NCI-H446 (cell line): ENCODE measurements at places on chromosomes 1 and 21.
A peak's percentile ranks its signal among the peaks of the same experiment; 100 is the strongest.

GRCh38 chr1:184163674-184164465 lies 112.3 kb downstream of the TSEN15 start:
- peak; percentile 72 for DNase-seq

DNA sequence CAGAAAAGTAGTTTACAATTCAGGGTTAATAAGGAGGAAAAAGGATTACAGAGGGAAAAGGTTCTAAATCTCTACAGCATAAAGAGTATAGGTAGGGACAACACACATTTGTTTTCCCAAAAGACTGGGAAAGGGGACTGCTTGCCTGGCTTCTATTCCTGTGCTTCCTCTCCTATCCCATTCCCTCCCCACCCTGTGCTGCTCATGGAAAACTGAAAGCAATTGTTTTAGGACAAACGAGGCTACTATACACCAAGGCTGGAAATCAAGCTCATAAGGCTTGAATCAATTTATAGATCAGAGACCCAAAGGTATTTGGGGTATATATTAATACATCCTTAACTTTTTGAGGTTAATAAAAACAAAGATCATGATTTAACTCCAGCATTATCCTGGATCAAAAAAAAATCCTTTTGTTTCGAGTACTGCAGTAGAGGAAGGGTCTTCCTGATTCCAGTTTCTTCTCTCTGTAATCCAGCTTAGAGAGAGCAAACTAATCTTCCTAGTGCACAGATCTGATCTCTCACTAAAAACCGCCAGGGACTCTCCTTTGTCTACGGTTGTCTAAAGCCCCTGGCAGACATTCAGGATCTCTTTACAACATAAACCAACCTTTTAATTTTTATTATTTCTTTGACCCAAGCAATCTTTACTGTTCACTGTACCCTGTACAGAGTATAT lies 37.4 kb upstream of the A3GALT2 start:
- no peak for DNase-seq

GRCh38 chr1:71634159-71634558 lies 553.3 kb upstream of the ZRANB2 start:
- peak; percentile 76 for DNase-seq

DNA sequence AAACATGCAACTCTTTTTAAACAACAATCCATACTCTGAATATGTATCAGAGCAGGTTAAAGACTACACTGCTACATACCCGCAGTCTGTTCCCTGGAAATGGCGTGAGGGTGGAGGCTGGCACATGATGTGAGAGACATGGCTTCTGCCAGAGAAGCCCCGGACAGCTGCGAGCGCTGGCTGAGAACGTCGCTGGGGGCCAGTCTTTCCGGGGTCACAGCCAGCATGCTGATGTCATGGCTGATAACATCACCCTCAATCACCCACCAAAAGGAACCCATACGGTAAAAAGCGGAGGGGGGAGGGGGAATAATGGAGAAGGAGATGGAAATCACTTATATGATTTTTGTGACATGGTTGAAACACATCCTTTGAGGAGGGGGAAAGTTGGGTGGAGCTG lies 29.1 kb downstream of the C1orf198 start:
- no peak for DNase-seq

DNA sequence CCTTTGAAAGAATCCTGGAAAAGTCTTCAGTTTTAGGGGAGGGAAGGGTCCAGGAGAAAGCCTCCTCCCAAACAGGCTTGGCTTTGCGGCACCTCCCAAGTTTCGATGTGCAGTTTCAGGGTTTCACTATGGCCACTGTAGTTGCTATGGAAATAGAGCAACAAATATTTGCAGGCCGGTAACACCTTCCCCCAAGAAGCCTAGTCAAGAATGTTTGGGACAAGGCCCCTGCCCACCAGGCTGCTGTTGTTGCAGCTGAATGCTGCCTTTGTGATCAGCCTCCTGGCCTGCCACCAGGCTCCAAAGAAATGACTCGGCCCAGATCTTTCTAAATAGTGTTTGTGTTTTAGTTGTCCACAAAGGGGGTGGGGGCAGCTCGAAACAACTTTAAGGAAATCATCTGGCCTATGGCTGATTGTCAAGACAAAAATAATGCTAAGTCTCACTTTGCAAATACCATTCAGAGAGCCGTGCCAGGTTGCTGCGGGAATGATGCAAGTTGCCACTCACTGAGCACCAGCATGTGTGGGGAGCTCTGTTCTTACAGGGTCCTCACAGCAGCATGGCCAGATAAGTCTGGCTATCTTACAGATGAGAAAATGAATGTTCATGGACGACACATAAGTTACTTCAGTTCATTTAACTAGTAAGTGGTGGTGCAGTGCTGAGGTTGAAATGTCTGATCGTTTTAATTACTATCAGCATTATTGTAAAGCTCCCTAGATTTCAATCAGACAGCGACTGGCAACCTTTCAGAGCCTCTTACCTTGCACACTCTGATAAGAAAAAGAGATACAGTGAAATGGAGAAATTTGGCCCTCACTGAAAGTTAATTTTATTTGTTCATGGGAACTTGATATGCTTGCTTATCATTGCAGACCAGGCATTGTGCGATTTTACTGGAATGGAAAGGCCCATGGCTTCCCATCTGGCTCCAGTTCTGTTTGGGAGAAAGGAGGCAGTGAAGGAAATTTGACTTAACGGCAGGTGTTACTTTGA lies 91.2 kb upstream of the JUN start:
- DNase-seq = peak; percentile 83

DNA sequence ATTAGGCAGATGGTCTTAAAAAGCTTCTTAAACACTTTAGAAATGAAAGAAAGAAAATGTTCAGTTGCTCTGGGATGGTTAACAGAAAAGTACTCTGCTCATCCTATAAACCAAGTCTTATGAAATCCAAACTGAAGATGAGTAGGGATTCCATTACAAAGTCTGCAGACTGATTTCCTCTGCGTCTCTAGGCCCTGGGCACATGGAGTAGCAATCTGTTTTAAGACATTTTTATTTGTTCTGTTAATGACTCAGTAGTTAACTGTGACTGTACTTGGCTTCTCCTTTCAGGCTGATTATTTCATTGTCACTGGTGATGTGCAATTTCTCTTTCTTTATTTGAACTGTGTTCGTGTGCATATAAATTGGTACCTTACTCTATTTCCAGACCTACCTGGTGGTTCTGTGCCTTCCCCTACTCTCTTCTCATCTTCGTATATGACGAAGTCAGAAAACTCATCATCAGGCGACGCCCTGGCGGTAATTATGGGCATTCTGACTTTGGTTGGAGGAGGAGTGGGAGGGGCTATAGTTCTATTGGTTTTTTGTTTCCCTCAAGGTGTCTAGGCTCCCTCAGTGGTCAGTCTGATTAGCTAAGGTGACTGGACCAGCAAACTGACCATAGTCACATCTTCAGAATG lies 30.6 kb downstream of the ATP1A1 start:
- DNase-seq = no peak

GRCh38 chr1:154272217-154272998 lies at the start of gene HAX1:
Gene HAX1 (plus strand): TSS chr1:154272629. CDS start chr1:154272724, 95 bp downstream.
- DNase-seq = peak; percentile 92

- peak; percentile 18 for DNase-seq
Observed at GRCh38 chr1:176829261-176829660, 335.3 kb downstream of the ASTN1 start.

GRCh38 chr1:47941609-47942239 lies 55.5 kb downstream of the TRABD2B start:
- no peak for DNase-seq

DNA sequence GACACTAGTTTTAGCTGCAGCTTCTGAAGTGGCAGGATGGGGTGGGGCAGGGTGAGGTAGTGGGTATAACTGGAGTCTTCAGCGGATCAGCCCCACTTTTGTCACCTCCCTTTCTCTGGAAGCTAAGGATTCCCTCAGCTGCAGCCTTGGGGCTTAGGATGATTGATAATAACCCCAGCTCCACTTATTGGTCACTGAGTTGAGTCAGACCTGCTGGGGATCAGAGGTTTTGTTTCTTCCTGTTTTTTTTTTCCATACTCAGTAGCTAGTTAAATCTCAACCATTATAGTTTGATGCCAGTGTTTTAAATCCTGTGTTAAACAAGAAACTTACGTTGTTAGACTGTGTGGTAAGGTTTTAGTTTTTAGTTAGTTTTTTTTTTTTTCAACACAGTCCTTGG lies 57.2 kb downstream of the LAMC1 start:
- DNase-seq = no peak

GRCh38 chr1:38814444-38814983 lies 45.1 kb downstream of the RRAGC start:
- DNase-seq = no peak

GRCh38 chr1:10867138-10867721 lies 70.8 kb upstream of the CASZ1 start:
- peak; percentile 70 for DNase-seq

- DNase-seq = no peak
Observed at GRCh38 chr1:205470131-205470530, 14.3 kb upstream of the BLACAT1 start.

GRCh38 chr21:23162198-23162946 lies 2164.2 kb downstream of the NCAM2 start:
- no peak for DNase-seq

DNA sequence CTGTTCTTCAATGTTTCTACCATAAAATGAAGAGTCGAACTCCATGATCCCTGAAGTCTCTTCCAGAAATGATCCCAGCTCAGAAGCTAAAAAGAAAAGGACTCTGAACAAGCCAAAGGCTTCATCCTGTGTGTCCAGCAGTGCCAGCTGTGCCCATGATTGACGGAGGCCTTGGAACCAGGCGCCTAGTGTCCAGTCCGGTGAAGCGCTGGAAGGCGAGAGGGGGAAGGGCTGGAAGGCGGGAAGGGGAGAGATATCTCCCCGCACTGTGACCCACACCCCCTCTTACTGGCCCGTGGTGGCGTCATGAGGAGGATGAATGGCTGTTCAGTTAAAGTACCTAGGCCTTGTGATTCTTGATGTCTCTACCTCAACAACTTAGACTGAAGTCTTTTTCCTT lies 10.4 kb upstream of the PLEKHA6 start:
- DNase-seq = no peak

GRCh38 chr1:29830383-29830782 lies 594.1 kb downstream of the PTPRU start:
- DNase-seq = no peak
